Astrocyte of the cerebellum (primary cell): ENCODE measurements at places on chromosomes 3 and 15.

- DNase-seq: no peak
These were observed 4.9 kb downstream of the MGLL start for GRCh38 chr3:127817406-127817841.

DNA sequence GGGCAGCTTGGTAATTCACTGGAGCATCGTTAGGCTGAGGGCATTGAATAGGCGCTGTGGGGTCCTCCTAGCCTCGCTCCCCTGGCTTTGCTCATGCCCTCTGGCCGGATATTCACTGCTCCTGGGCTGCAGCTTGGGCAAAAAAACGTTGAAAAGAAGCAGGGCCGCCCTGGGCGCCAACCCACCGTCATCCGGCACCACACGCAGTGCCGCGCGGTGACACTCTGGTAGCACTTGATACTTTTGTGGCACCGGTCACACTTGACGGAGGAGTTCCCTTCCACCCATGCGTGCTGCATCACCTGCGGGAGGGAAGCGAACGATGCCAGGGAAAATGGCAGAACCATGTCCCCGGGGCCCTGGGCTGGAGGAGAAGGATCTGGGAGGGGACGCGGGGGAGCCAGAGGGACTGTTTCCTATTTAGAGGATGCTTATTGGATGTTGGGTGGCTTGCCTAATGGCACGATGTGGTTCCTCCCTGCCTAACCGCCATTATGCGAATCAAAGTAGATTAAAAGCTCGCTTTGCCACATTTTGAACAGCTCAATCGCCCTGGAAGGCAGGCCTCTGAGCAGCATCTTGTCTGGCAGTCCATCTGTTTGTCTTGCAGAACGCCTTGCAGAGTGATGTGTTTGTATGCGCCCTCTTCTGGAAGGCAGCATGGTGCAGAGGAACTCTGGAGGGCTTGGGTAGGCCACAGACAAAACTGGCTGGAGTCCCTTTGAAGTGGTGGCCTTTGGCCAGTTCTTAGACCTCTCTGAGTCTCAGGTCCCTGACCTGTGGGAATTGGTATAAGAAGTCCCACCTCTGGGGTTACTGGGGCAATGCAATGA, 93.2 kb downstream of the DGKG start:
- DNase-seq: no peak

DNA sequence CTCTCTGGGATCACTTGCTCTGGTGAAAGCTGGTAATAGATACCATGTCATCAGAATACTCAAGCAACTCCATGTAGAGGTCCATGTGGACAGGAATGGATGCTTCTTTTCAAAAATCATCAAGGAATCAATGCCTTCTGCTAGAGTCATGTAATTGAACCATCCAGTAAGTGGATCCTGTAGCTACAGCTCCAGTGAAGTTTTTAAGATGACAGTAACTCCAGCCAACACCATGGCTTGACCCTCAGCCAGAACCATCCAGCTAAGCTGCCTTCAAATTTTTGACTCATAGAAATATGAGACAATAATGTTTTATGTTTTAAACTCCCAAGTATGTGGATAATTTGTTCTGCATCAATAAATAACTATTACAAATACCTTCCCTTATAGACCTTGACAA, 923.7 kb downstream of the EPHA3 start:
- DNase-seq: no peak

- no peak for DNase-seq
These were observed at the start of gene VILL for GRCh38 chr3:37990527-37990926. Gene VILL, plus strand, starts transcription at chr3:37990786. Its CDS starts 2,887 bp downstream, at chr3:37993673.

DNA sequence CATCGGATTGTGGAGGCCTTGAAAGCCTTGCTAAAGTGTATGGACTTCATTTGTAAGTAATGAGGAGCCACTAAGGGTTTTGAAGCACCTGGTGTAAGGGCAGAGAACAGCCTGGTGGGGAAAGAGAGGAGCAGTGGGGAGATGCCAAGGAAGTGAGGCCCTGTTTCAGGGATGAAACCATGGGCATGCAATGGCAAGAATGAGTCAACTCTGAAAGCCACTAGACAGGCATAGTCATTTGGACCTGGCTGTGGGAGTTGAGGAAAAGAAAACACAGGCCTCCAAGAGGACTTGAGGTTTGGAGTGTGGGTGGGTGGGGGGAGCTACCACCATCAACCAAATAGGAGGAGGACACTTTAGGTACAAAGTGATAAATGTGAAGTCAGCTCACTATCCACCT, 7.6 kb downstream of the XCR1 start:
- no peak for DNase-seq

- DNase-seq: no peak
These were observed 228.2 kb downstream of the OPA1 start for GRCh38 chr3:193821151-193821668.

DNA sequence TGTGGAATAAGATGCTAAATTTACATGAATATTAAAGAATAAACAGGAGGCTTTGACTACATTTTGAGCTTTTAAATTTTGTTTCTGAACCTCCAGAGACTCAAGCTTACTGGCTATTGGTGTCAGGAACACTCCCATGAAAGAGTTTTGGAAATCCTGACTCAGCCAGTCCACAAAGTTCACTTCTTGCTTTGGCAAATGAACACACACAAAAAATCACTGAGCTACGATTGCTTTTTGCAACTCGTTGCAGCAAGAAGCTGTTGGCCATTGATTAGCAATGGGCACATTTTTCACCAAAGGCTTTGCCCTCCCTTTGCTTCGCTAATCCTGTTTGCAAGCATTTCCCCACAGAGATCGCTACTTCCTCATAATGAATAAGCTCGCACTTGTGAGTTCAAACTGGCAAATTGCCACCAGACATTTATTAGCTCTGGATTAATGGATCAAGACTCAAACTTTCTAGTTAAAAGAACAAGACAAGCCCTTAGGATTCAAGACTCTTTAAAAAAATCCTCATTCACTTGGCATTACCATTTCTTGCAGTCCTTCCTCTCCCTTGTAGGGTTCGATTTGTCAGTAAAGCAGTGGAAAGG, 343.2 kb upstream of the ONECUT1 start:
- no peak for DNase-seq

DNA sequence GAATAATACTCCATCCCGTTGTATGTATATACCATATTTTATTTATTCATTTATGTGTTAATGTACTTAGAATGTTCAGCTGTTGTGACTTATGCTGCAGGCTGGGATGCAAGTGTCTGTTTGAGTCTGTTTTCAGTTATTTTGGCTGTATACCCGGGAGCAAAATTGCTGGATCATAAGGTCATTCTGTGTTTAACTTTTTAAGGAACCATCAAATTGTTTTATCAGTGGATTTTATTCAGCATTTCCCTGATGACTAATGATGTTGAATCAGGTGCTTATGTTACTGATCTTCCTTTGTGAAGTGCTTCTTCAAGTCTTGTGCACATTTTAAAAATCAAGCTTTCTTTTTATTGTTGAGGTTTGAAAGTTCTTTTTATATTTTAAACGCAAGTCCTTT, 118.1 kb downstream of the SLC25A26 start:
- DNase-seq: no peak

- DNase-seq: no peak
These were observed 221.6 kb upstream of the ATP10A start for GRCh38 chr15:26084771-26085170.

DNA sequence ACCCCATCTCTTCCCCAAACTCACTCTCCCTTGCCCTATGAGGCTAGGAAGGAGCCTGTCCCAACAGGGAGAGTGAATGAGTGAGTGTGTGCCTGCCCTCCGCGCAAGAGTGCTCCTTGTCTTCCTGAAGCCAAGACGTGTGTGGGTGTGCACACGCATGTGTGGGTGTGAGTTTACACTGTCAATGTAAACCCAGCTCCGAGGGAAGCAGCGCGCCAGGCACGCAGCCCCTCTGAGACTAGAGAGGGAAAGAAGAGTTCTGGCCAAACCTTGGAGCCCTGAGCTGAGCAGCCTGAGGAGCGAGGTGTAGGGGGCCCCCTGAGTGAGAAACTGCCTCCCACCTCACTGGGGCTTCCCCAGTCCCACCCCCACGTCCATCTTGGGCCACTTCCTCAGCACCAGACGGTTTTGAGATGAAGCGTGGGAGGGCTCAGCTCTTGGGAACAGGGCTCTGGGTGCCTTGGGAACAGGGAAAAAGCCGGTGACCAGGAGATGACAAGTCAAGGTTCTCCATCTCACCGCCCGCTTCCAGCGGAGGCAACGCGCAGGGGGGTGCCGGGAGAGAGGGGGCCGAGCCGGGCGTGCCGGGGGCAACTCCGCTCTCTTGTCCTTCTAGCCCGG, 5.1 kb downstream of the MECOM start:
- DNase-seq: no peak

DNA sequence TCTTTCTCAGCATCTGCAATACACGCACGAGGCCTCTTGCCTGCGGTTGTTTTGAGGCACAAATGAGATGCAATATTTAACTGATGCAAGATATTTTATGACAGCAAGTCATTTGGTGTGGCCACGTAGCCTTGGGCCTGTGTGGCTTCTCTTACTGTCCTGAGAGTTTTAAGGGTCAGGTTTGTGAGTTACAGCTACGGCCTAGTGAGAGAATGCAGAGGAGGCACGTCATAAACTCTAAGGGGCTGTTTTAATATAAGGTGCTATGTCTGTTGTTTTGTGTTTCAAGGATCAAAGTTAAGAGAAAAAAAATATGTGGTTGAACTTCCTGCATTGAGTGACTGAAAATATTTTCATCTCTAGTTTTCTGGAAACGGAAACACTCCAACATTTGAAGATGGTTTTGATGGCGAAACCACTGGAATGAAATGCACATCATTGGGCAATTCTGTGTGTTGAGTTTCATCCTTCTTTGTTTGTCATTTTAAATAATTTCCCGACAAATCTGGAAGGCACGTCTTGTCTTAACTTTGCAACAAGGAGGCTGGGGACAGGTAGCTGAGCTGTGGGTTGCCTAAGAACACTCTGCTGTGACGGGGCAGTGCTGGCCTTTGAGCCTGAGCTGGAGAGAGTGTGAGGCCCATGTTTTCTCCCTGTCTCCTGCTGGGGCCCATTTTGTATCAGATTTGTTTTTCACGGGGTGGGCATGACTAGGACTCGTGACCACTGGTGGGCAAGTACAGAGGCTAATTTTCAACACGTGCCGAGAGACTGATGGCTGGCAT, 5.1 kb downstream of the APBA2 start:
- no peak for DNase-seq

DNA sequence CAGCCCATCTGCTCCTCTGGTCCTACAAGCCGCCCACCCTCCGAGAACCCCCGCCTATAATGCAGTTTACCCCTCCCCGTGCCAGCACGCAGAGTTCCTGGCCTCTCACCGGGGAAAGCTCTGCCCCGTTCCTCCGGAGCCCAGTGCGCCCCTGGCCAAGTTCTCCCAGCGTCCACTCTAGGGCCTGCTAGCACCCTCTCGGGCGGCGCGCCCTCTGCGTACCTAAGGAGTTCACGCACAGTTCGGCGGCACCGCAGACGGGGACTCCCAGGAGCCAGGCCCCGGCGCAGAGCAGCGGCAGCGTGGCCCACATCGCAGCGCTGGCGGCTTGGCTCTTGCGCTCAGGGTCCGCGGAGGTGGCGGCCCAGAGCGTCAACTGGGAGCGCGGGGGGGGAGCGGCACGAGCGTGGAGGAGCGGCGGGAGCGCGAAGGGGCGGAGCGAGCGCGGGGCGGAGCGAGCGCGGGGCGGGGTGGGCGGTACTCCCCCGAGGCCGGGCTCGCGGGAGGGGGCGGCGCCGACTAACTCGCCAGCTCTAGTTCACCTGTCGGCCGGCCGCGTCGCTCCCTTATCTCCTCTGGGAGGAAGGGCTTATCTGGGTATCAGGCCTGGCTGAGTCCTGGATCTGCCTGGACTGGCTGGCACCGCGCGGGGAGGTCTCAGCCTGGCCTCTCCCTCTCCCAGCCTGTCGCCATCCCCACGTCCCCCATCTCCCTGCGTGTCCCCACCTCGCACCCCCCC, at the start of gene CTSH:
CTSH (minus strand) TSS at position 378 of the 739 bp plus-strand sequence; CDS start at position 313, 65 bp downstream.
- no peak for DNase-seq

GRCh38 chr3:39848365-39848764, 39.0 kb downstream of the MYRIP start:
- DNase-seq: no peak

DNA sequence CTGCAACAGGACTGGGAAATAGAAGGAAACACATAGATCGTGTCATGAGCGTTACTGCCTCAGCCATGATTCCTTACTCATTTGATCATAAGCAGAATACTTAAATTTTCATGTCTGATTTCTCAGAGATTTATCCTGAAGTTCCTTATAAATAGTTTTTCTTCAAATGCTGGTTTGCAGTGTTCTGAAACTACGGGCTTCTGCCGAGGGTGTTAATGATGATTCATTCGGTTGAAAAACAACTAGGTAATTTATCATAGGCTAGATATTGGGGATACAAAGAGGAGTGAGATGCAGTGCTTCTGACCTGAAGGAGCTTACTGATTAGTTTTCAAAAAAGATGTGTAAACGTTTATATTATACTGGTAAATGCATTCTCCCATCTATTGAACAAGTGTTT, 428.9 kb downstream of the NLGN1 start:
- no peak for DNase-seq

DNA sequence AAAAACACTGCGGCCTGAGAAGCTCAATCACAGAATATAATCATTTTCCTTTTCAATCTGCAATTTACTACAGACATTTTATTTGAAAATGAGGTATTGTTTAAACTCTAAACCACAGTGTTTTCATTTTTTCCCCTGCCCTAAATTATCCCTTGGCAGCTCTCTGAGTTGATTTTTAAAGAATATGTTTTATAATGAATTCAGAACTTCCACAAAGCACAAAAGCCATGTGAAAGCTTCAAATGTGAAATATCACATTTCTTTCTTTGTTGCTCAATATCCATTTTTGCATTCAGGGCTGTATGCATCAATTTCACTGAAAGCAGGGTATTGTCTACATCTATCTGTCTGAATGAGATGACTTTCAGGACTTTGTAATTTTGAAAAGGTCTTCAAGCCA, 813.6 kb upstream of the ALCAM start:
- DNase-seq: no peak

GRCh38 chr15:47439146-47440111, 277.9 kb upstream of the SEMA6D start:
- no peak for DNase-seq

DNA sequence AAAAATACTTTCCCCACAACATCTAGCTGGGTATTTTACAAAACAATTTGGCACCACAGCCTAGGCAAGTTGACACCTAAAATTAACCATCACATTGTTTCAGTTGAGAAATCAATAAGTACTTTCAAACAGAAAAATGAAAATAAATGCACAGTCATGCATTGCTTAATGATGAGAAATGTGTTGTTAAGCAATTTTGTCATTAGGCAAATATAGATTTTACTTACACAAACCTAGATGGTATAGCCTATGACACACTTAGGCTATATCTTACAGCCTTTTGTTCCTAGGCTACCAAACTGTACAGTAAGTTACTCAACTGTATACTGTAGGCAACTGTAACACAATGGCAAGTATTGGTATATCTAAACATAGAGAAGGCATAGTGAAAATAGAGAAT, 608.6 kb upstream of the BCHE start:
- DNase-seq: no peak

DNA sequence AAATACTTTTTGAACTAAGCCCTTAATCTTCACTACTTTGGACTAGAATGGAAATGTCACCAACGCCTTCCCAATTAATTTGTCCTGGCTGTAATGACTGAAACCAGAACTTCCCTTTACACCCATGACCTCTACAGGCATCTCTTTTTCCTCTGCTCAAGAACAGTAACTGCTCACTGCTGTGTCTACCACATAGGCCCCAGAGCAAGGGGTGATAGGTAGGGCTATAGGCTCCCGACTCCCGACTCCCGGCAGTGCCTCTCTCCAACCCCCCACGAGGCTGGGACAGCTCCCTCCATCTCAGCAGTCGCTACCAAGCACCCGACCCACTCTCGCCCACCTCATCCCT, 384 bp upstream of the LEKR1 start:
- DNase-seq: no peak

GRCh38 chr3:117566926-117567325, 857.3 kb downstream of the TUSC7 start:
- no peak for DNase-seq

- no peak for DNase-seq
These were observed 290.4 kb upstream of the STT3B start for GRCh38 chr3:31242026-31242960.
